ENCODE measurements at places on chromosomes 7 and 10.
A peak's percentile ranks its signal among the peaks of the same experiment; 100 is the strongest.

GRCh38 chr10:131016556-131016955, 295.0 kb downstream of the TCERG1L start:
- no peak for DNase-seq

GRCh38 chr10:13712837-13713581, 126.2 kb downstream of the PRPF18 start:
- DNase-seq = no peak

- DNase-seq = no peak
Observed at GRCh38 chr10:45058580-45058979, 57.9 kb downstream of the ZNF22 start.

DNA sequence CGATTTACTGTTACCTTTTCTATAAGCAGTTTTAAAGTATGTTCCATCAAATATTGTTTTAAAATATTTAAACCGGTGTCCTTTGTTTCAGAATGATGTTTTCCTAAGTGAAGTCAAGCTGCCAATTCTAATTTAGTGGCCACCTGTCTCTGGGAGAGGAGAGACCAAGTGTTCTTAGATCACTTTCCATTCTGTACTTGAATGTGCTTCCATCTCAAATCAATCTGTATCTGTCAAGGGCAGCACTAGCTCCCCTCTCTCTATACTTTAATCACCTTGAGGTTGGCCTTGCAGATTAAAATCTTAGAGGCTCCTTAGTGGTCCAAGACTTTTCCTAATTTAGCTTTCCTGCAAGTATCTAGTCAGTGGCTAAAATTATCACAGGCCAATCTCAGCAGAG, 49.6 kb downstream of the LGI1 start:
- DNase-seq = no peak

DNA sequence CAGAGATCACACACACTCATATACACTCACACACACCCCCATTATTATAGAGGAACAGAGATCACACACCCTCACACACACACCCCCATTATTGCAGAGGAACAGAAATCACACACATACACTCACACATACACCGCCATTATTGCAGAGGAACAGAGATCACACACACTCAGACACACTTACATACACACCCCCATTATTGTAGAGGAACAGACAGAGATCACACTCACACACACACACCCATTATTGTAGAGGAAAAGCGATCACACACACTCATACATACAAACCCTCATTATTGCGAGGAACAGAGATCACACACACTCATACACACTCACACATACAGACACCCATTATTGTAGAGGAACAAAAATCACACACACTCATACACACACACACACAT, 239.0 kb downstream of the BUB3 start:
- no peak for DNase-seq

- no peak for DNase-seq
Observed at GRCh38 chr10:49611816-49612512, 1.9 kb downstream of the SLC18A3 start.

DNA sequence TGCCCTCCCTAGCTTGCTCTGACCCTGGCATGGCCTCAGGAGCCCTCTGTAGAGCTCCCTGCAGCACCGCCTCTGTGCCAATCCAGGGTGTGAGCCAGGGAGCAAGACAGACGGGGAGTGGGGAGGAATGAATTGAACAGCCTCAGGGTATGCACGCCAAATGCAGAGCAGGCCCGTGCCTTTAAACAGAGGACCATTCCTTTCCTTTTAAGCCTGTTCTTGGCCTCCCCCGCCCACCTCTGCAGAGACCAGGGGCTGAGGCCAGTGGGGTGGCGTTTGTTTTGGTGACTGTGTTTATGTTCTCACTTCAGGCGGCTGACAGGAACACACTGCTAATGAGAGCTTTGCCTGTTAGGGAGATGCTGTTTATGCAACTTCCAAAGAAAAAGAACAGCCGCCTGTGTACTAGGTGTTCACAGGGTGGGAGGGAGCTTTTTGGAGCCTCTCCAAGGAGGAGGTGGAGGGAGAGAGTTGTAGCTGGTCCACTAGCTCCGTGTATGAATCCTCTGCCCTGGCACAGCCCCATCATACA, 528.1 kb upstream of the DPP6 start:
- no peak for DNase-seq

- DNase-seq = no peak
Observed at GRCh38 chr7:100093925-100094486, 5.2 kb downstream of the COPS6 start.

DNA sequence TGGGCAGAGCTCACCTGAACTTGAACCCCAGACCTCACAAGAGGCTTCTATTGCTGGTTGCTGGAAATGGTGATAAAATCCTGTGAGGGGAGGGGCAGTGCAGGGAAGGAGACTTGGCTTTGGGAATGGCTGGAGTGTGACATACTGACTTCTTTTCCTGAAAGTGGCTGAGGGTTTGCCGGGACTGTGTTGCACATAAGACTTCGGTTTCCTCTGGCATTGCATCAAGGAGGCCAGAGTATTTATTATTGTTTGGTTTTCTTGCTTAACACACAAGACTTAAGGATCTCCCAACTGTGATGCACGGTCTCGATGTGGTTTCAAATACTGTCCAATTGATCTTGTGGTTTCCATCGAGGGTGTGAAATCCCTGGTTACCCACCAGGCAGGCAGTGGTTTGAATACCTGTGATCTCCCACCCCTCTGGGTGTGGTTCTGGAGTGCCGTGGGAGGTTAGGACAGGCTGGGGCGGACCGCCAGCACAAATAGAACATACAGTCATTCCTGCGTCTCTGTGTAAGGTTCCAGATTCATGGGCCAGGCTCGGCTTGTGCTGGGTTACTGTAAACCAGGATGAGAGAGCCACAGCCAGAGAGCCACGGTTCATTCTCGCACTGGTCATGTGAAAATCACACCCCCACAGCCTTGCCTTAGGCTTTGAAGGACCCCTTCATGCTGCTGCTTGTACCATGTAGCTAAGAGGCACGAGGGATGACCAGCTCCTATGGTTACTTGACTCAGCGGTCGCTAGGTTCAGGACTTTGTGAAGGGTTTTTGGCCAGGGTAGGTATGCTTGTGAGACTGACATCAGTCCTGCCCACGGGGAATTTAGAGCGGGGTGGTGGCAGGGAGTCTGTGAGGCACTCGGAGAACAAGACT, 39.2 kb downstream of the WBP1L start:
- DNase-seq = no peak

GRCh38 chr10:94355841-94356240, 6.9 kb downstream of the NOC3L start:
- DNase-seq = no peak

- no peak for DNase-seq
Observed at GRCh38 chr7:42700406-42701327, 211.2 kb downstream of the C7orf25 start.

DNA sequence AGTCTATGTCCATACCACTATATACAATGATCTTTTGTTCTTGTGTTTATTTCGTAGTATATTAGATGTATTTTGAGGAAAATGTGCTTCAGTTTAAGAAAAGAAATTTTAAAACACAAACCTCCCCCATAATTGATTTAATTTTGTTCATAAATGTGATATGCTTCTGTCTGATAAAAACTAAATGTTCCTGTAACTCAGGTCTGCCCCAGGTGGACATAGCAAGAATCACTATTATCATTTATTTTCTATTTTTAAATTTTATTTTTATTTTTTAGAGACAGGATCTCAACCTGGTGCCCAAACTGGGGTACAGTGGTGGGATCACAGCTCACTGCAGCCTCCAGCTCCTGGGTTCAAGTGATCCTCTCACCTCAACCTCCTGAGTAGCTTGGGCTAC, 43.2 kb downstream of the BEND7 start:
- DNase-seq = no peak

DNA sequence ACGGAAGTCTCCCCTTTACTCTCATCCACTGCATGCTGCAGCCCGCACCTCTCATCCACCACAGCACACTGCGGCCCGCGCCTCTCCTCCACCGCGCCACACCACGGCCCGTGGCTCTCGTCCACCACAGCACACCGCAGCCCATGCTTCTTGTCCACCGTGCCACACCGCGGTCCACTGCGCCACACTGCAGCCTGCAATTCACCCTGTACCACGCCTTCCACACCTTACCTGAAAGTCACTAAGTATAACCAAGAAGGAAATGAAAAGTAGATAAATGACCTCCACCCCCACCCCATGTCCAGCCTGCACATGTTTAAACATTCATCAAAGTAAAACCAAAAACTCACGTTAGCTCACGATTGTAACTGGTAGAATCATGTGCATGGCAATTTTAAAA, 176.1 kb downstream of the DIP2C start:
- no peak for DNase-seq

- DNase-seq = peak; percentile 58
Observed at GRCh38 chr7:76357475-76358010, 1.2 kb downstream of the YWHAG start.

DNA sequence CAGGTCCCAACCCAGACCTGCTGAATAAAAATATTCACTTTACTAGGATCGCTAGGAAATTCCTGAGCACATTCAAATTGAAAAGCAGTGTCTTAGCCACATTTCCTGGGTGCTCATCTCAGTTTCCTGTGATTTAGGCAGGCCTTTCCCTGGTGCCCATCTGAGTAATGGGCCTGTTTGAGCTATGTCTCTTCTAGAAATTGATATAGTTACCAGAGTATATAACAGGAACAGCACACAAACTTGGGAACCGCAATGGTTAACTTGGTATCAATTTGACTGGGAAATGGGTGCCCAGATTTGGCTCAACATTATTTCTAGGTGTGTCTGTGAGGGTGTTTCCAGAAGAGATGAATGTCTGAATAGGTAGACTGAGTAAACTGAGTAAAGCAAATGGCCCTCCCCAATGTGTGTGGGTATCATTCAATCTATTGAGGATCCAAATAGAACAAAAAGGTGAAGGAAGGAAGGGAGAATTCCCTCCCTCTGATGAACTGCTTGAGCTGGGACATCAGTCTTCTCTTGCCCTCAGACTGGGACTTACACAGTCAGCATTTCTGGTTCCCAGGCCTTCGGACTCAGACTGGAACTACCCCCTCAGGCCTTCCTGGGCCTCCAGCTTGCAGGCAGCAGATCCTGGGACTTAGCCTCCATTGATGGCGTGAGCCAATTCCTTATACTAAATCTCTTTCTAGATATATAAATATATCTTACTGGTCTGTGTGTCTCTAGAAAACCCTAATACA, 99.1 kb downstream of the CCDC71L start:
- no peak for DNase-seq

DNA sequence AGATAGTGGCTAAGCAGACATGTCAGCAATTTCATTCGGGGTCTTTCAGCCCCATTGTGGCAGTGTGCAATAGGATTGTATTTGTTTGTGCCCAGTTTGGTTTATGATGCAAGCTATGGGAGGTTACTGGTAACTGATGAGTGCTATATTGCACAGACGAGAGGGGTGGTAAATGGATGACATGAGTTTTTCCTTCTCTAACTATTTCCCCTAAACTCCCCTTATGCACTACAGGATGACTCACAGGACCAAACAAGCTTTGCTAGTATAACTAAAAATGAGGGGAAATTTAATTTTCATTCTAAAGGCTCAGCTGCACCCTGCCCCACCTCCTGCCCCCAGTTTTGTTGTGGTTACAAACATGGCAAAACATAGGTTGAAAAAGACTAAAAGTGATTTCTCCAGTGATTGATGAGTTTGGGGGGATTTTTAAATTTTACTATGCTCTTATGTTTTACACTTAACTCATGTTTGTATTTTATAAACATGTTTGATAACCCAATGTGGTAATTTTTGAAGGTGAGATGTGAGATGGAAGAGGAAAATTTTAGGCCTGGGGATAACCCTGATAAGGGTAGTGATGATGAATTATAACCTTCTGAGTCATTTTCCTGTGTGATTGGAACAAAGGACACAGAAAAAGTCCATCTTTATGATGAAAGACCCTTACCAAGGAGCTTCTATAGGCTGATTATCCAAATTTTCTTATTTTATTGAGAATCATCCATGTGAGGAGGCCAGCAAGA, 60.8 kb upstream of the NAMPT start:
- DNase-seq = no peak

DNA sequence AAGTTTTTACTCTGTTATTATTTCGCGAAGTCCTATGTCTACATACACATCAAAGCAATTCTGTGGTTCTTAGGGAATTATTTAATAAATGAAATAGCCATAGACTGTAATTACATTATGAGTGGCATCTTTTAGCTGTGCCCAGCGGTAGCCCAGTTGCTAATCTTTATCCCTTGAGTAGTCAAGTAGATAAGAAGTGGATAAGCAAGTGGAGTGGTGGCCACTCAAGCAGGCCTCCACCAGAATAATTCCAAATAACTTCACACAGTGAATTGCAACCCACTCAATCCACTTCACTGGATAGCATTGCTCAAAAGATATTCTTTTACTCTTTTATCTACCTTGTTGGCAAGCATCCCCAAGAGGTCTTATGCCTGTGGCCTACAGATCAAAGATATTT, 349.7 kb downstream of the AUTS2 start:
- DNase-seq = no peak

GRCh38 chr10:119087271-119087882, 6.8 kb upstream of the EIF3A start:
- DNase-seq = no peak

- DNase-seq = no peak
Observed at GRCh38 chr10:132346806-132347205, 14.8 kb downstream of the LRRC27 start.

- DNase-seq = no peak
Observed at GRCh38 chr10:79277579-79278269, 69.5 kb upstream of the PPIF start.
